MCF 10A (cell line): ENCODE measurements at places on chromosomes 6 and 20.
A peak's percentile ranks its signal among the peaks of the same experiment; 100 is the strongest.

DNA sequence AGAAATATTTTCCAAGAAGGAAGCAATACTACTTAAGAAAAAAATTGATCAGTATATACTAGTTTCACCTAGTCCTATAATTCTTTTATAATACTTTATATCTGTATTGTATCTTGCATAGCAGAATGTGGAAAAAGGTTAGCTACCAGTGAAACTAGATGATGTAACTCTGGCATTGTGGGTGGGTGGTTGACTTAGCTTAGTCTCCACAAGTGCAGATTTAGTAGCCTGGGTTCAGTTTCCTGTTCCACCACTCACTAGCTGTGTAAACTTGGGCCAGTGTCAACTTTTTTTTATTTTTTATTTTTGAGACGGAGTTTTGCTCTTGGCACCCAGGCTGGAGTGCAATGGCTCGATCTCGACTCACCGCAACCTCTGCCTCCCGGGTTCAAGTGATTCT lies 2.0 kb downstream of the MUC21 start:
- H3K4me3 ChIP-seq = no peak overlapping the region
- no peaks in the 10 kb centered on the region for H3K27me3 ChIP-seq
- H3K27ac ChIP-seq = no peak overlapping the region
- DNase-seq = no peak
- H3K36me3 ChIP-seq = no peaks in the 10 kb centered on the region

- no peak overlapping the region for H3K4me3 ChIP-seq
- peaks cover 8% of the 10 kb centered on the region for H3K4me1 ChIP-seq
- no peak overlapping the region for H3K27ac ChIP-seq
Measured at GRCh38 chr6:17584241-17584803, 15.8 kb upstream of the FAM8A1 start.

DNA sequence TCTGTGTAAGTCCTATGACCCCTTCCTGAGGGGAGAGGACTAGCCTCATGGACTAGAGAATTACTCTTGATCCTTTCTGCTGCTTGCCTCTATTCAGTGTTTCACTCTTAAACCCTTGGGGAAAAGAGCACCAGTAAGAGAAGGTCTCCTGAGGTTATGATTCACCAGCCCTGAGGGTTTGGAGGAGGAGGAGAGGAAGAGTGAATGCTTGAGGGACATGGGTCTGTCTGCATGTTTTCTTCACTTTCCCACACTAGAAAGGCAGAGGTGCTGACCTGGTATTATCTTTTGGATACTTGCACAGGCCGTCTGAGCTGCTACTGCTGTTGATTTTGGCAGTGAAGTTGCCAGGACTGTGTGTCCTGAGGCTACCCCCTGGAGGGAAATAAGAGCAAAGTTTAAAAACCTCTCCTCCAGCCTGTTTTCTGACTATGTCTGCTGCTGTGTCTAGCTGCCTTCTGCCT lies 78.3 kb downstream of the CD109 start:
- peak; percentile 97 for DNase-seq
- peak overlapping the region; percentile 8 for H3K4me3 ChIP-seq
- H3K27me3 ChIP-seq = no peaks in the 10 kb centered on the region

DNA sequence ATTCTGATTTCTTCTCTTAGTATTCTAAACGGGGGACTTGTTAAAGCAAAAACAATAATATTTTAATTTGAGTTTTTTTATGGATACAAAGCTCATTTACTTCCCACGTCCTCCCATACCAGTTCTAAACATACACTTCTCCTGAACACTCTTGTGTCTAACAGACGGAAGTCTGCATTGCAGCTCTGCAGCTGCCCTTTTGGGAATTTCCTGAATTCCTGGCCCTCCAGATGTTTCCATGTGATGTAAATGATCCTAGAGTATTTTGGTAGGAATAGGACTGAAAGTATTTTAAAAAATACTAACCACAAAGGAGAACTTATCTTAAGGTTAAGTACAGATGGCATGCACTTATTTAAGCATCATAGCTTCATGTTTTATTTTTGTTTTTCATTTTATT lies 886.7 kb downstream of the TBC1D32 start:
- no peaks in the 10 kb centered on the region for H3K36me3 ChIP-seq
- H3K27ac ChIP-seq = no peak overlapping the region
- no peak overlapping the region for H3K4me3 ChIP-seq
- DNase-seq = no peak
- no peaks in the 10 kb centered on the region for H3K4me1 ChIP-seq

DNA sequence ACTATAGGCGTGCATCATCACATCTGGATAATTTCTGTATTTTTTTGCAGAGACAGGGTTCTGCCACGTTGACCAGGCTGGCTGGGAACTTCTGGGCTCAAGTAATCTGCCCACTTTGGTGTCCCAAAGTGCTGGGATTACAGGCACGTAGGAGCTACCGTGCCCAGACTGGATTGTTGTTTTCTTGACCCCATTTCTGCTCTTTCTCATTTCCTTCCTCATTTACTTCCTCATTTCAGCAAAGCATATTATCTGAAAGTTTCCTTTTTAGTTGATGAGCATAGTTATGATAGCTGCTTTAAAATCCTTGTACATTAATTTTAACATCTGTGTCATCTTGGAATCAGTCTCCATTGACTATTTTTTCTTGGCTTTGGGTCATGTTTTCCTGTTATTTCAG lies 301.0 kb upstream of the RUNX2 start:
- H3K4me3 ChIP-seq = no peak overlapping the region
- no peaks in the 10 kb centered on the region for H3K36me3 ChIP-seq
- no peak overlapping the region for H3K27ac ChIP-seq
- no peak for DNase-seq

- H3K27ac ChIP-seq = no peak overlapping the region
- H3K4me3 ChIP-seq = no peak overlapping the region
- DNase-seq = peak; percentile 29
- no peaks in the 10 kb centered on the region for H3K27me3 ChIP-seq
Measured at GRCh38 chr6:140105857-140106256, 731.4 kb upstream of the CITED2 start.

GRCh38 chr6:127832381-127832780 lies 68.5 kb downstream of the THEMIS start:
- no peak for DNase-seq
- peaks cover 11% of the 10 kb centered on the region for H3K27me3 ChIP-seq

- DNase-seq = no peak
- H3K27ac ChIP-seq = no peak overlapping the region
- no peaks in the 10 kb centered on the region for H3K27me3 ChIP-seq
- H3K4me1 ChIP-seq = no peaks in the 10 kb centered on the region
Measured at GRCh38 chr6:105437236-105437635, 34.4 kb upstream of the PREP start.

DNA sequence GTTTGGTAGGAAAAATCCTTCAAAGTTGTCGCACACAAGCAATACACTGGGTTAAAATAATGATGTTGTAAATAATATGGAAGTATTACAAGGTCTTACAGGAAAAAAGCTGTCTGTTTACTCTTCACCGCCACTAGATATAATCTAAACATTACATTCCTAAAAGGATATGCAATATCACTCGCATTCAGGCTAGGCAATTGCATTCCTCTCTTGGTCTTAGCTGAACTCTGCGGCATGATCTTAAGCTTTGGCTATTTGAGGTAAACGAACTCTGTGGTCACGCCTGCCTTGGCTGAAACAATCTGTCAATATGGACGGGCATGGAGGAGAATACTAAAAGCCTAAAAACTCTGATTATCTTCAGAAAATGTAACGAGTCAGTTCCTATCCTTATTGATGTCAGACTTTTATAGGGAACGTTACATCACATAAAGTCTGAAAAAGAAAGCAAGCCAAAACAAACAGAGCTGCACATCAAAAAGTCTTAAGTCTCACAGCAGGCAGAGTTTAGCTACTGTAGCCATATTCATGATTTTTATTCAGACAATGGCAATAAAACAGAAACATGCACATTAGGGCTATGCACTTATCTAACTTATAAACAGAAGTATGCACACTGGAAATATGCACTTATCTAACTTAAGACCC lies 30.8 kb upstream of the FILIP1 start:
- H3K36me3 ChIP-seq = no peaks in the 10 kb centered on the region
- no peaks in the 10 kb centered on the region for H3K27me3 ChIP-seq
- H3K4me1 ChIP-seq = peaks cover 12% of the 10 kb centered on the region
- H3K4me3 ChIP-seq = peak overlapping the region; percentile 62

GRCh38 chr6:52555518-52556233 lies 21.2 kb downstream of the TRAM2 start:
- no peak overlapping the region for H3K4me3 ChIP-seq
- H3K36me3 ChIP-seq = peaks cover 5% of the 10 kb centered on the region
- no peaks in the 10 kb centered on the region for H3K27me3 ChIP-seq

GRCh38 chr6:151276112-151276740 lies 36.5 kb downstream of the AKAP12 start:
- H3K36me3 ChIP-seq = no peaks in the 10 kb centered on the region
- peak; percentile 71 for DNase-seq
- H3K4me1 ChIP-seq = no peaks in the 10 kb centered on the region
- H3K27ac ChIP-seq = no peak overlapping the region
- H3K27me3 ChIP-seq = no peaks in the 10 kb centered on the region

DNA sequence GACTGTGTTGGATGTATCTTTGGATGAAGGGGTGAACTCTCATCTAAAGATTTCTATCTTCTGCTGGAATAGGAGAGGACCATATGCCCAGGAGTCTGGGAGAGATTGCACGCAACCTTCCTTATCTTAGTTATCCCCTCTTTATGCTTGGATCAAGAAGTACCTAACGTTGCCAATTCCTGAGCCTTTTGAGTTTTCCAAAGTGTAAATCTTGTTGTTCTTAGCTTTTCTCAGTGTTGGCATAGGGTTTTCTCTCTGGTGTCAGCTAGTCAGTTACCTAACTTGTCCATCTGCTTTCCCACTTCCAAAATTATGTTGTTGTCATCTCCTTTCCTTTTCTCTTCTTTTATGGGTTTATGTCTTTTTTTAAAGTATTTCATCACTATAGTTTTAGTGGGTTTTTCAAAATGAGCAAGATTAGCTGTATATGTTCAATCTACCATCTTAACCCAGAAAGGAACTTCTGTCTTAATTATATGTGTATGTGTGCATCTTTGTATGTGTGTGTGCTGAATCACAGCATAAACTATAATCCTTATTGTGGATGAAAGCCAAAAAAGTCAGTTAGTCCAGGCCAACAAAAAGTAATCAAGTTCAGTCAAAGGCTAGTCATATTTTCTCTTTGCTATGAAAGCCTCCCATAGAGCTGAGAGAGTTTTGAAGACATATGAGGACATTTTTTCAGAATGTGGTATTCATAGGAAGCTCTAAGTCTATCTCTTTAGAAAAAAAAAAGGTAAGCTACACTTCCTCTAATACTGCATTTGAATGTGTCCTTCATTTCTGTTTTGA lies 72.1 kb downstream of the KHDC1L start:
- H3K36me3 ChIP-seq = no peaks in the 10 kb centered on the region
